ENCODE measurements at places on chromosomes 5 and 9.

DNA sequence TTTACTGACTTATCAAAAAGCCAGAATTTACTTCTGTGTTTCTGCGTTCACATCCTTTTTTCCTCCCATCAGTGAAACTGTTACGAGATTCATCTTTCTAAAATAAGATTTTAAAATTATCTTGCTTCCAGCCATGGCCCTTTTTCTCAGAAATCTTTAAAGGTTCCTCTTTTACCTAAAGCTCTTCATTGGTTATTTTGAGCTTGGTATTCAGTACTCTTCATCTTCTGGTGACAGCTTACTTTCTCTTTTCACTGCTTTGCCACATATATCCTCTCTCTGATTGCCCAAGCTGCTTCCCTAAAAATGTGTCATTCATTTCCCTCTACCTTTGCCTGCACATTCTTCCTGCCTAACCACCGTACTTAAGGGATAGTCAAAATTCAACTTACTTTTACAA is 32.3 kb downstream of the TGFBR1 start:
- DNase-seq = no peak

DNA sequence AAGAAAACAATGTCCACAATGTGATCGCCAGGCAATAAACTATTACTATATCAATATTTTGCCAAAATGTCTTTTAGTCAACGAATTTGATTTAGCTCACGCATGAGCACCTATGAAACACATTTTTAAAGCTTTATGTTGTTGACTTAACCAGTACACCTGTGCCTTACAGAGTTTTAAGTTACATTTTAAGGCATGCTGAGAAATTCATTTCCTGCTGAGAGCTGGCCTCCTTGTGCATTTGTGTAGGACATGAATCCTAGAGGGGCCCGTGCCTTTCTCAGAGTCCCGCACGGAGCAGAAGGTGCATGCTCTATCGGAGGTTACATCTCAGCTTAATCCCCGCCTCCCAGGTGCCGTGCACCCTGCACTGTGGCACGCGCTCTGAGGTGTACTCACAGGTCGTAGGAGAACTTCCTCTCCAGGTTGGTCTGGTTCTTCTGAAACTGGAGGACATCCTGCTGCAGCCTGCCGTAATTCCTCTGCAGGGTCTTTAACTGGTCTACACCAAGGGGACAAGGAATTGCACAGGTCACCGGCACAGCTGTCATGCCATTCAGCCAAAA is 53.2 kb downstream of the GOLM1 start:
- no peak for DNase-seq

- no peak for DNase-seq
These were observed 28.6 kb downstream of the ADAMTSL1 start for GRCh38 chr9:18502546-18502945.

DNA sequence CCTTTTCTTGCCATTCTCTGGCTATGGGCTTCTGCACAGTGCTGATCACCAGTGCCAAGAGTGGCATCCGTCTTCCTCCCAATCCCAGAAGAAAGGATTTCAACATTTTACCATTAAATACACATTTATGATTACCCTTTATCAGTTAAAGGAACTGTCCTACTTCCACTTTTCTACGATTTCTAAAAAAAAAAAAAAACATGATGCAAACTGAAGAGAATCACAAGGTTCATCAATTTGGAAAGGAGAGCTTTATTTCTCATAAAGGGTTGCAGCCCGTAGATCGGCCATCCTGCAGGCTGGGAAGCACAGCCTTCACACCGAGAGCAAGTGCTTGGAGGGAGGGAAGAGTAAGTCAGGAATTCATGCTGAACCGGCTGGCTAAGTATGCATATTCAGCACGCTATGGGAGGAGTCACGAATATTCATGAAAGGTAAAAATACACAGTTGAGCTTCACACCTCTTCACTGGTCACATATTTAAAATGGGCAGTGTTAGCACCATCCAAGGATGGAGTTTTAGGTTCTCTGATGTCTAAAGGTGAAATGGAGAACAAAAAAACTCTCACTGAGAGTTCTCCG is 52.5 kb upstream of the SEMA4D start:
- DNase-seq = no peak

Measured in testis (tissue), 5 donors.